WTC11 (cell line): ENCODE measurements at places on chromosomes 6 and 20. TPM values are rescaled to one million over a fixed set of nuclear protein-coding genes. Genes with fewer than 3 reads are reported as not detected.

TP53INP2 gene
- total RNA-seq = 3.8 to 4.3 TPM (median 4.1 TPM) in 3 replicates

DNA sequence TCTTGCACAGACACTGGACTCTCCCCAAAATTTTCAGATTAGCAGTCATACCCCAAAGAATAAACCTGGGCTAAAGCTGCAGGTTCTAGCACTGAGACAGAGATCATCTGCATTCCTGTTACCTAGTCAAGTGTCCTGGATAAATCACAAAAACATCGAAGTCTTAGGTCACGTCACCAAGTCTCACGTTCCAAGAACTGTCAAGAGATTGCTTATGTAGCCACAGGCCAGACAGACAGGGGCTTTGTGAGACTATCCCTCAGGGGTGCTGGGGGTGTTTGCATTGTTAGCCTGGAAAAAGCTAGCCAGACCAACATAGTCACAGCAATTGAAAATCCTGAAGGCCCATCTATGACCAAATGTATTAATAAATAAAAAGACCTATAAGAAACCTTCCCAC, 243.1 kb upstream of the PREP start:
- DNase-seq = no peak
- H3K27me3 ChIP-seq = no peaks in the 10 kb centered on the region
- no peak overlapping the region for H3K4me3 ChIP-seq
- H3K27ac ChIP-seq = no peak overlapping the region

- no peak overlapping the region for H3K4me3 ChIP-seq
- no peak for DNase-seq
- H3K36me3 ChIP-seq = no peaks in the 10 kb centered on the region
- peaks cover 3% of the 10 kb centered on the region for H3K4me1 ChIP-seq
- H3K27ac ChIP-seq = no peak overlapping the region
- H3K27me3 ChIP-seq = no peaks in the 10 kb centered on the region; the same call in 1 of the 2 replicates
These were observed 66.6 kb downstream of the NHLRC1 start for GRCh38 chr6:18055714-18056382.

DNA sequence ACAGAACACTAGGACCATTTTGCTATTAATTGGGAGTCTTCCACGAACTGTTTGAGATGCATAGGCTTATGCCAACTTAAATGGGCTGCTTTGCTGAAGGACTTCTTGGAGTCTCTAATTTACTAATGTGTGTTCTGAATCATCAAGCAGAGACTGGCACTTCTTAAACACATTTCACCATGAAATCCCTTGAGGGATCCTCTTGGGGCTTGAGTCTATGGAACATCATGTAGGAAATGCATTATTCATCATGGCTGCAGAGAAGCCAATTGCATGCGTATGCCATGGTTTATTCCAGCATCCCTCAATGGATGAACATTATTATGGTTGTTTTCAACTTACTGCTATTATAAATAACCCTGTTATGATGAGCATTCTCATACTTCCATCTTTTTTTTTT, 73.4 kb downstream of the FGD2 start:
- no peak overlapping the region for H3K4me3 ChIP-seq
- no peaks in the 10 kb centered on the region for H3K36me3 ChIP-seq
- no peaks in the 10 kb centered on the region for H3K27me3 ChIP-seq

DNA sequence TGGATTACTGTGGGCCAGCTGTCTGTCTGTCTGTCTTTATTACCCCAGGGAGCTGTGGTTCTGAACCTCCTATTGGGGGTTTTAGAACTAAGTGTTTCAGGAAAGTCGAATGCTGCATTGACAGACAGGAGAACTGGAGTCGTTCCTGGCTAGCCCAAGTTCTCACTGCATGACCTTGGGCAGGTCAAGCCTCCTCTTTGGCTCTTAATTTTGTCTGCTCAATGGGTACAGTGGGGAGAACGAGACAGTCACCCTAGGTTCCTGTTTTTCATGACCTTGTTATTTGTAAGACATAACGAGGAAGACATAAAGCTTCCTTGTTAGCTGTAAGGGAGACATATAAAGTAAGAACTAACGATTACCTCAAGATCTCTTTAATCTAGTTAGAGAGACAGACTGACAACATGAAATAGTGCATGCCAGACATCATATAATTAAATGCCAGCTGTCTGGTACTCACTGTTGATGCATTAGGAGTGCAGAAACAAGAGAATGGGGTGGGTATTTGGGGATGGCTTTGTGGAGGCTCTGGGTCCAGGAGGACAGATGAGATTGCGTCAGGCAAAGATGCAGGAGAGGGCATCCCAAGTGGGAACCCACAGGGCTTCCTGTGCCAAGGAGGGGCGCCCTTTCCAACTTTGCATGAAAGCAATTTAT, 3.7 kb upstream of the CCDC167 start:
- H3K4me3 ChIP-seq = no peak overlapping the region
- no peak overlapping the region for H3K27ac ChIP-seq
- H3K4me1 ChIP-seq = peaks cover 38% of the 10 kb centered on the region
- peaks cover 15% of the 10 kb centered on the region for H3K27me3 ChIP-seq
